MM.1S (cell line): ENCODE measurements at places on chromosomes 5 and 9.

DNA sequence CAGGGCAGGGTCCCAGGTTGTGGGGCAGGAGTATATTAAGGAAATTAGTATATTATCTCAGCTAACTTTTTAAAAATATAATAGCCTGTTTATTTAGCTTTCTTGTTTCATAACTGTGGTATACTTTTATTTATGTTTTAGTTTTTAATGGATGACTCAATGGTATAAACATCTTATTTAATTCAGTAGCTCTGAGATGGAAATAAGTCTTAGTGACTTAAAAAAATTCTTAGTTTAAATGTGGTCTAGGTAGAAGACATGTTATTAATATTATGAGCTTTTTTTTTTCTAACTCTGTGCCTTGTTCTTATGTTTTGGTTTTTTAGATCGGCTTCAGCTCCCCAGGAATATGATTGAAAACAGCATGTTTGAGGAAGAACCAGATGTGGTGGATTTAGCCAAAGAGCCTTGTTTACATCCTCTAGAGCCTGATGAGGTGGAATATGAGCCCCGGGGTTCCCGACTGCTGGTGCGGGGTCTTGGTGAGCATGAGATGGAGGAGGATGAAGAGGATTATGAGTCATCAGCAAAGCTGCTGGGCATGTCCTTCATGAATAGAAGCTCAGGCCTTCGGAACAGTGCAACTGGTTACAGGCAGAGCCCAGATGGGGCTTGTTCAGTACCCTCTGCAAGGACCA, 43.1 kb downstream of the LNPEP start:
- DNase-seq, result no peak
- H3K27me3 ChIP-seq, result no peaks in the 10 kb centered on the region
- no peak overlapping the region for H3K27ac ChIP-seq
- H3K4me3 ChIP-seq, result no peak overlapping the region
- H3K4me1 ChIP-seq, result no peaks in the 10 kb centered on the region
- H3K36me3 ChIP-seq, result 0 out of 2 replicates have a peak, but pooled peaks cover 7% of the 10 kb centered on the region

DNA sequence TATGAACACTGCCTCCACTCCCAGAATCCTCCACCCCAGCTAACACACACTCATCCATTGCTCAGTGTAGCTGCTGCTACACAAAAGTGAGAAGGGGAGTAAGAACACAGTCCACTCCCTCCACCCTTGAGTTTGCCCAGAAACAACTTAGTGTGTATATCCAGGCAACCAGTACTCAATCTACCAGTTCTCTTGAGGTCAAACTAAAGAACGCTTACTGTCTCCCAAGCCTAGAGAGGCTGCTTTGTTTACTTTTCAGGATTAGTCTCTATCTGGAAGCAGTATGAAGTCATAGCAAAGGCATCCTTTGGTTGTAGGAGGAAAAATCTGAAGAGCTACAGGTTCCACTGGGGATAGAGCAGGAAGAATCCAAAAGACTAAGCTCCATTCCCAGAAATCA, 296.3 kb downstream of the KCNN2 start:
- no peak overlapping the region for H3K27ac ChIP-seq
- no peaks in the 10 kb centered on the region for H3K36me3 ChIP-seq
- no peaks in the 10 kb centered on the region for H3K4me1 ChIP-seq
- no peaks in the 10 kb centered on the region for H3K27me3 ChIP-seq
- H3K4me3 ChIP-seq, result no peak overlapping the region
- DNase-seq, result no peak

GRCh38 chr5:71783891-71784290, 64.8 kb downstream of the CARTPT start:
- DNase-seq, result no peak
- no peaks in the 10 kb centered on the region for H3K36me3 ChIP-seq
- H3K27me3 ChIP-seq, result no peaks in the 10 kb centered on the region
- H3K27ac ChIP-seq, result no peak overlapping the region
- H3K4me3 ChIP-seq, result no peak overlapping the region

- H3K27me3 ChIP-seq, result peaks cover 87% of the 10 kb centered on the region
- DNase-seq, result no peak
- H3K27ac ChIP-seq, result no peak overlapping the region
- H3K4me1 ChIP-seq, result no peaks in the 10 kb centered on the region
- H3K4me3 ChIP-seq, result no peak overlapping the region
- no peaks in the 10 kb centered on the region for H3K36me3 ChIP-seq
Measured at GRCh38 chr9:137368431-137369035, 54.4 kb downstream of the EXD3 start.

- no peaks in the 10 kb centered on the region for H3K36me3 ChIP-seq
- H3K27me3 ChIP-seq, result no peaks in the 10 kb centered on the region
- no peak overlapping the region for H3K27ac ChIP-seq
- no peak overlapping the region for H3K4me3 ChIP-seq
- no peaks in the 10 kb centered on the region for H3K4me1 ChIP-seq
- no peak for DNase-seq
Measured at GRCh38 chr9:98334796-98335195, 79.3 kb upstream of the TBC1D2 start.

- H3K27me3 ChIP-seq, result no peaks in the 10 kb centered on the region
- H3K4me3 ChIP-seq, result peak overlapping the region; percentile 93
- H3K36me3 ChIP-seq, result no peaks in the 10 kb centered on the region
- peak overlapping the region; percentile 95 for H3K27ac ChIP-seq
- DNase-seq, result peak; percentile 32
- H3K4me1 ChIP-seq, result no peaks in the 10 kb centered on the region
Measured at GRCh38 chr9:86353655-86354010, 577 bp downstream of the TUT7 start.

DNA sequence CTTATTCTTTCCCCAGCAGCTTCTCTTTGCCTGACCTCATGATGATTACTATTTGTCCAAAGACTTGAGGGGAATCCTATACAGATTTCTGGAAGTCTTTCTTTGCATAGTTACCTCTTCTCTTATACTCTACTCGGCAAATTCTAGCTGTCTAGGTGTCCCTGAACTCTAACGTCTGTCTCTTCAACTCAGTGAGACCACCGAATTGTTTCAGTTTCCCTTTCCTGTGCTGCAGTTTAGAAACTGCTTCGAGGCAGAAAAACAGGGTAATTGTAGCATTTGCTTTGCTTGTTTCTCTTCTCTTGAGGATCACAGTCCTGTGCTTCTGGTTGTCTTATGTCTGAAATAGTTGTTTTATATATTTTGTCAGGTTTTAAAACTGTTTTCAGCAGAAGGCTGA, 14.8 kb downstream of the LVRN start:
- H3K27me3 ChIP-seq, result no peaks in the 10 kb centered on the region
- H3K27ac ChIP-seq, result peak overlapping the region; percentile 18; the same call in 1 of the 2 replicates
- H3K4me1 ChIP-seq, result peaks cover 17% of the 10 kb centered on the region
- peak; percentile 85 for DNase-seq

GRCh38 chr5:102815540-102816332, 60.6 kb downstream of the PAM start:
- H3K4me1 ChIP-seq, result 0 out of 2 replicates have a peak, but pooled peaks cover 3% of the 10 kb centered on the region
- H3K27ac ChIP-seq, result no peak overlapping the region
- no peaks in the 10 kb centered on the region for H3K27me3 ChIP-seq

- H3K27me3 ChIP-seq, result no peaks in the 10 kb centered on the region
- no peaks in the 10 kb centered on the region for H3K36me3 ChIP-seq
- H3K4me1 ChIP-seq, result no peaks in the 10 kb centered on the region
Measured at GRCh38 chr9:106405871-106406435, 457.0 kb upstream of the ZNF462 start.

GRCh38 chr5:146001544-146002190, 65.3 kb downstream of the SH3RF2 start:
- H3K4me3 ChIP-seq, result no peak overlapping the region
- H3K36me3 ChIP-seq, result no peaks in the 10 kb centered on the region
- DNase-seq, result no peak
- H3K27ac ChIP-seq, result no peak overlapping the region
- no peaks in the 10 kb centered on the region for H3K4me1 ChIP-seq

GRCh38 chr5:127084656-127085055, 11.4 kb upstream of the C5orf63 start:
- no peaks in the 10 kb centered on the region; the same call in 1 of the 2 replicates for H3K4me1 ChIP-seq
- no peaks in the 10 kb centered on the region for H3K36me3 ChIP-seq
- no peak for DNase-seq
- no peak overlapping the region for H3K27ac ChIP-seq

- peak overlapping the region; percentile 98; the same call in 1 of the 2 replicates for H3K27ac ChIP-seq
- no peak overlapping the region for H3K4me3 ChIP-seq
- H3K4me1 ChIP-seq, result peaks cover 53% of the 10 kb centered on the region
- H3K36me3 ChIP-seq, result peaks cover under 1% of the 10 kb centered on the region; the same call in 1 of the 2 replicates
- no peaks in the 10 kb centered on the region for H3K27me3 ChIP-seq
Measured at GRCh38 chr5:139633295-139634027, 14.7 kb upstream of the CXXC5 start.

- no peaks in the 10 kb centered on the region for H3K36me3 ChIP-seq
- no peaks in the 10 kb centered on the region for H3K4me1 ChIP-seq
- DNase-seq, result no peak
Measured at GRCh38 chr9:113148781-113149510, 1.9 kb upstream of the SLC31A2 start.

GRCh38 chr5:74938250-74938933, 72.2 kb upstream of the FAM169A start:
- H3K27me3 ChIP-seq, result no peaks in the 10 kb centered on the region
- H3K36me3 ChIP-seq, result no peaks in the 10 kb centered on the region
- no peak overlapping the region for H3K27ac ChIP-seq
- no peak overlapping the region for H3K4me3 ChIP-seq
- no peak for DNase-seq
- H3K4me1 ChIP-seq, result no peaks in the 10 kb centered on the region
